ENCODE measurements at places on chromosomes 3 and 15.

DNA sequence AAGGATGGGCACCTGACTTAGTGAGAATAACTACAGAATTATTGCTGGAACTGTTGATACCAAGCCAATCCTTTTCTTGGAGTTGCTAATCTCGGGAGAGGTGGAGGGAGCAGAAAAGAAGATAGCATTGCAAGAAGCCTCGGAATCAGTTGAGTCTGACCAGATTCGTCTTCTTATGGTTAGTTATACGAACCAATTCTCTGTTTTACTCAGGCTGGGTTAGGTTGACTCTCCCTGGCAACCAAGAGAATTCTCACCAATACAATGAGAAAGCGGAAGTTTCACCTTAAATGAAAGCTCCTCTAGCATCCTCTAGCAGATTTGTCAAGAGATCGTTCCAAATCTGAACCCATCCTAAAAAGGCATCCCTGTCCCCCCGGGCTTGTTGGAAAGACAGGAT lies 43.5 kb upstream of the UBE2E1 start:
- peak; percentile 11 for DNase-seq

GRCh38 chr3:140276703-140277102 lies 341.7 kb downstream of the CLSTN2 start:
- no peak for DNase-seq

DNA sequence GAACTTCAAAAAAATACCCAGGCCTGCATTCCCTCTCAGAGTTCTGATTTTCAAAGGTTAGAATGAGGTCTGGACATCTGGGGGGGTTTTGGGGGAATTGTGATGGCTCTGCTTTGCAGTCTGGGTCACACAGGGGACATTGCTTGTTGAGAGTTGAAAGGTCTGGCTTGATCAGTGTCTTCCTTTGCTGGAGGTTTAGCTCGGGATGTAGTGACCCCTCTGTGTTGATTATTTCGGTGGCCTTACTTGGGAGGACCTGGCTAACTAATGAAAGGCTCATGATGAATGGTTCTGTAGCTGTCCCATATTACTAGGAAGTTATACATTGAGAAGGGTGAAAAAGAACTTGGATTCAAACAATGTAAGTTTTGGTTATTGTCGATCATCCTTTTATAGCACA lies 23.7 kb downstream of the TPM1 start:
- DNase-seq, result no peak

- no peak for DNase-seq
Measured at GRCh38 chr3:58608648-58609047, 31.5 kb upstream of the FAM107A start.

- DNase-seq, result no peak
Measured at GRCh38 chr3:105610473-105610872, 243.8 kb downstream of the ALCAM start.

- DNase-seq, result no peak
Measured at GRCh38 chr15:52523647-52524046, 5.0 kb downstream of the MYO5A start.

DNA sequence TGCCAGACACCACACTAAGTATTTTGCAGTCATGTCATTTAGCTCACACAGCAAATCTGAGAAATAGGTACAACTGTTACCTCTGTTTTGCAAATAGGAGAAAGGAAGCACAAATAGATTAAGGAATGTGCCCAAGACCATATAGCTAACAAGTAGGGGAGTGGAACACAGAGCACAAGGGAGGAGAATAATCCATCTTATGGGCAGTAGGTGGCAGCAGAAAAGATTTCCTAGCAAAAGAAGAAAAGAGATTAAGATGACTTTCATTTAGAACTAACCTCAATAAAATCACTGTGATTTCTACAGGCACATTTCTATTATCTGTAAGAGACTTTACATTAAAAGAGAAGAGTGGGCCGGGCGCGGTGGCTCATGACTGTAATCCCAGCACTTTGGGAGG lies 49.1 kb downstream of the NR1I2 start:
- DNase-seq, result no peak

DNA sequence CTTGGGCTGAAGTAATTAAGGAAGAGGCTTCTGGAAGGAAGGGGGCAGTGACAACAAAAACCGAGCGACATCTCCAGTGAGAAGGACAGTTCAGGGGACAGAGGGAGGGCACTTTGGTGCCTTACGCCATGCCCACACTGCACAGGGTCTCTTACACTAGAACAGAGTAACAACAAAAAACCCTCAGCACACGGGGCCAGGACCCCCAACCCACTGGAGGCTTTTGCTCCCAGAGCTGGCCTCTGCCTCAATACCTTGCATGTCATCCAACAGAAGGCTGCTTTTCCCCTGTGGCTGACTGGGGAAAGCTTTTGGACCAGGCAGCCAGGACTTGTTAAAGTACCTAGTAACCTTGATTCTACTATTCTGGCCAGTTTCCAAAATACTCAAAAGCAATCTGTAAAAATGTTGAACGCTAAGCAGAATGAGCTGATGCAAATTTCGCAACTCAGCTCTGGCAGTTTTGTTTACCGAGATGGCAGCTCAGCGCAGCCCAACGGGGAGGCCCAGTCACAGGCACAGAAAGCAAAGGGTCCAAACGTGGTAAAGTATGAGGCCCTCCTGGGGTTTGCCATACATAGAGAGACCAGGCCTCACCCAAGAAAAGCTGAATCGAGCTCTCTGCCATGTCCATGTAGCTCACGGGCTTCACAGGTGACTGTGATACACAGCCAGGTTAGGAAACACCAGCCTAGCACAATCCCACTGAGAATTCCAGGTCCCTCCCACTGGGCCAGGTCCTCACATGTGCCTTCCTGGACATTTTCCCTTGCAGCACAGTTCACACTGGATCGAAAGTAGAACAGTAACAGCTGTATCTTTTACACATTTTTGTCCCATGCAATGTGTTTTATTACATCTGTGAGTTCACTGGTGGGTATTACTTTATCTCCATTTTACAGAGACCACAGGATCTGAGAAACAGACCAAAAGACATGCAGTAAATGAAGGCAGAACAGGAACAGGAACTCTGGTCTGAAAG lies 6.0 kb downstream of the CHCHD4 start:
- no peak for DNase-seq

DNA sequence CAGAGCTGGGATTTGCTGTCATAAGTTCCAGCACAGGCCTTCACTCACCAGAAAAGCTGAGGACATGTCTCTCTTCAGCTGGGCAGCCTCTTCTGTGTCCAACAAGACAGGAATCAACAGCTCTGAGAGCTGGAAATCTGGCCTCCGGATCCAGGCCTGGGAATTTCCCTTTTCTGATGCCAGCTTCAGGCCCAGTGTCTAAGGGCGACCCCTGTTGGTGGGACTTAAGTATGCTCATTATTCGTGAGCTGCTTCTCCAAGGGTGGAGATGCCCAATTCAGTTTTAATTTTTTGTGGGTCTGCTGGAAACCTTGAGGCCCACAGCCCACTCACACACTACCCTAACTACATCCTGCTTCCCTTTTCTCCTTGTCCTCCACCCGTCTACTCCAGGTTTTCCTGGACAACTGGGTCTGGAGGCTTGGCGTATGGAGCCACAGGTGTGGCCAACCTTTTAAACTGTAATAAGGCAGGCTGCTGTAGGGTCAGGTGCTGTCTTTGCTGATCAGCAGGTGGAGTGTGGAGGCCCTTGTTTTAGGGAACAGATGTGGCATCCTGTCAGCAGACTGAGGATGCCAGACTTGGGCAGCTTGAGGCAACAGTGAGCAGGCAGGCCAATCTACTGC lies 2.6 kb upstream of the CEMIP start:
- DNase-seq, result peak; percentile 73

- no peak for DNase-seq
Measured at GRCh38 chr15:43127752-43128151, 5.6 kb upstream of the TMEM62 start.

GRCh38 chr3:59795756-59796155 lies 745.9 kb upstream of the CFAP20DC start:
- DNase-seq, result no peak

DNA sequence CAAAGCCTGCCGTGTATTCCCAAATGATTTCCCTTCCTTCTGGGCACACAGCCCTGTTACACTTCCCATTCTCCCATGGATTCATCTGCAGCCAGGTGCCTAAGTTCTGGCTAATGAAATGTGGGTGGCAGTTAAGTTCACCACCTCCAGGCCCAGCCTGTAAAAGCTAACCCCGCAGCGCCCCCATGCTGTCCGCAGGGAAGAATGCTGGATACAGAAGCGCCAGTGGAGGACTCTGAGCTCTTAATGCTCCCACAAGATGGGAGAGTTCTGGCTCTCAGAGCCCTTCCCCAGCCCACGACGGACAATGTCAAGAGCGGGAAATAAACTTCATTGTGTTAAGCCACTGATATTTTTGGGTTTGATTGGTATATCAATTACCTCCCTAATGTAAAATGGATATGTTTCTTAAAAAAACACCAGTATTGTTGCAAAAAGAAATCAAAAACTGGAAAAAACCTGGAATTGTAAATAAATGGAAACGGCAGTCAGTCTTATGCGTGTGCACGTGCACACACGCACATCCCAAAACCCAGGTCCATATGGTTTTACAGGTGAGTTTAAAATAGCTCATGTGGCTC lies 37.7 kb upstream of the FGD5 start:
- peak; percentile 45 for DNase-seq

- DNase-seq, result no peak
Measured at GRCh38 chr15:41899854-41900442, 6.1 kb upstream of the SPTBN5 start.

DNA sequence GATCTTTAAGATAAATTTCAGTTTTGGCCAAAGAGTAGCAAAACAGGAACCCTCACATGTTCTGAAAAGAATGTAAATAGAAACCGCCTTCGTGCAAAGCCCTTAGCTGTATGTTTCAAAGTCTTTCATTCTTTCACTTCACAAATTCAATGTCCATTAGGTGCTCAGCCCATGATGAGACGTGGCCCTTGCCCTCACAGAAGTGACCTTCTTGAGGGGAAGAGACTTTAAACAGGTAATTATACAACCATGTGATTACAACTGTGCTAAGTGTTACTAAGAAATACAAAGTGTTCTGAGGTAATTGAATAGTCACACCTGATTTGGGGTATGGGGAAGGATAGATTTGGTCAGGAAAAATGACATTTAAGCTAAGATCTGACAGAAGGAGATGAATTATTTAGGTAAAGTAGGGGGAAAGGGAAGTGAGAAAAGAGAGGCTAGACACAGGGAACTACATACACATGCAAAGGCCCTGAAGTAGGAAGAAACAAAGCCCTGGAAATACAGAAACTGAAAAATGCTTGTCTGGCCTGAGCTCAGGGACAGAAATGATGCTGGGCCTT lies 19.6 kb downstream of the HSPBAP1 start:
- no peak for DNase-seq

DNA sequence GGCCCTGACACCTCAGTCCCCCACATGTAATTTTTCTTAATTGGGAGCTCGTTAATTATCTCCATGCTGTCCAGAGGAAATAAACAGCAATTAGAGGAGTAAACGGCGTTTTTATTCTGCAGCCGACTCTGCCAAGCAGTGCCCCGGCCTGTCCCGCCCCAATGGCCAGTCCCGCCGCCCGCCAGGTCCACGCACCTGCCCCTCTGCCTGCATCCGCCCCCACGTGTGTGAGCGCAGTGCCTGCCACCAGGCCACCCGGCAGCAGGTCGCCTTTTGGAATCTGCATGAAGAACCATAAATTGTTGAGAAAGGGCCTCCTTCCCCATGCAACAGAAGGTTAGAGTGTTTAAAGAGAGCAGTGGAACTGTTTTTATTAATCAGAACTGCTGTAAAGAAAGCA lies 87.5 kb upstream of the LINGO1 start:
- DNase-seq, result no peak

DNA sequence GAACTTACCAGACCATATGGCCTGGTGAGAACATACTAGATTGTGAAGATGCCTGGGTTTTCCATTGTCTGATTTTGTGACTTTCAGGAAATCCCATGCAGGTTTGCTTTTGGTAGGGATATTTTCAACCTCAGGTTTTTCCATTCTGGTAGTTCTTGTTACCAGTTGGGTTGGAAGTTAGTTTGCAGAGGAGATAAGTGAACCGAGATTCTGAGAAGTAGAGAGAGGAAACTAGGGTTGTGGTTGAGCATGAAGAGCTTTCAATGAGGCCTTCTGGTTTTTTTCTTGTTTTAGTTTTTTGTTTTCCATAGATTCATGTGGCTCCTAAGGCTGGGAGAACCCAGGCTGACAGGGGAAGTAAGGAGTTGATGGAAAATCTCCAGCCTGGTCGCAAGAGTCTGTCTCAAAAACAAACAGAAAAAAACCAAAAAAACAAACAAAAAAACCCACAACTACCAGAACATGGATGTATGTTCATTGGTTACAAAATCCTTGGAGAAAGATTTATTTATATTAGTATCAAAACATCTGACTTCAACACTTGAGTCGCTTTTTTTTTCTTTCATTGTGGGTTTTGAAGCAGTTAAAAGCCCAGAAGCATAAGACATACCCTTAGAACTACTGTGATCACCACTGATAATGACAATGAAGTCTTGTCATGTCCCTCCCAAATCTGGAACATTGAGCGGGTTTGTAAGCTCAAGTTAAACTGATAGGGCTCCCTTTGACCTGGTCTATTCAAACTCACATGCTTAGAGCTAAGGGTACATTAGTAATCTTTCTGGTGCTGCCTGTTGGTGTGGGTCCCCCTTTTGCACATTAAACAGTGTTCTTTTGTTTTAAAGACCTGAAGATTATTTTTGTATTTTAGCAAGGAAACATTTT lies 3.2 kb downstream of the GPR171 start:
- DNase-seq, result peak; percentile 13

DNA sequence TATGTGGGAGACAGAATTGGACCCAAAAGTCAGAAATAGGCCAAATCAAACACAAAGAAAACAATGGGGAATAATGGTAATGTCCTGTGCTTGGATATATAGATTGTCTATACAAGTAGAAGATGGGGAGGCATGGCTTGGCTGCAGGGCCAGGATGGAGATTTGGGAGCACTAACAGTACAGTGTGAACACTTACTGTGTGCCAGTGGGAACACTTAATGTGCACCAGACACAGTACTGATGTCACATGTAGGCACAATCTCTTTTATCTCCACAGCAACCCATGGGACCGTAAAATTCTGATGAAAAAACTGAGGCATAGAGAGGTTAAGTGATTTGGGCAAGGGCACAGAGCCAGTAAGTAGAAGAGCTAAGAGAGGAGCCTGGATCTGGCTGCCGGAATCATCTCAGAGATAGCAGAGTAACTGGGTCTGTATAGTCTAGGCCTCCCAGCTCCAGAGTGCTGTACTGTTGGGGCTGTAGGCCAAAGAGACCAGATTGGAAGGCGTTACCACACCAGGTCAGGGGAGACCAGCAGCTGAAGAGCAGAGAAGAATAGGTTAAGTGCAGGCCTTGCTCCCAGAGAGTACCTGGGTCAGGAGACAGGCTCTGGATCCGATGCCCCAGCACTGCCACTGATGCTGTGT lies 63.3 kb downstream of the RLBP1 start:
- no peak for DNase-seq

DNA sequence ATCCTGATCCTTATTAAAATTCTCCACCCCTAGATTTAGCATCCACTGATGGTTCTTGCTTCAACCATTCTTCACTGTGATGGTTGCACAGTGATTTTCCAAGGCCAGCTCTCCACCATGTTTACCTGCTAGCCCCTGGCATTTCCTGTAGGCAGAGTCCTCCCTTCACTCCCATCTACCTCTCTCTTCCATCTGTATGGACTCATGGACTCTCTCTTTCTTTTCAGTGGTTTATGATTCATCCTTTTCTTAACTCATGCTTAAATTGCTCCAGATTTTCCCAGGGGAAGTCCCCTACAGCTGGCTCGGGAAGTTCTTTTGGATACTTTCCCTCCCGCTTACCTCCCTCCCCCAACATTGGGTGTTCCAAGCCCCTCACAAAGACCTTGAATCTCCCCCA lies 18.7 kb downstream of the TGM4 start:
- DNase-seq, result no peak

All from activated T-cell treated with anti-CD3 and anti-CD28 coated beads, Interleukin-2, amount 50 U/mL, for 72 hours (primary cell).